ENCODE measurements at places on chromosomes 1 and 21.

- peak; percentile 29 for DNase-seq
These were observed 4.9 kb downstream of the TMEM9 start for GRCh38 chr1:201149400-201149799.

- no peak for DNase-seq
These were observed 578 bp upstream of the SESN2 start for GRCh38 chr1:28258628-28259251.

DNA sequence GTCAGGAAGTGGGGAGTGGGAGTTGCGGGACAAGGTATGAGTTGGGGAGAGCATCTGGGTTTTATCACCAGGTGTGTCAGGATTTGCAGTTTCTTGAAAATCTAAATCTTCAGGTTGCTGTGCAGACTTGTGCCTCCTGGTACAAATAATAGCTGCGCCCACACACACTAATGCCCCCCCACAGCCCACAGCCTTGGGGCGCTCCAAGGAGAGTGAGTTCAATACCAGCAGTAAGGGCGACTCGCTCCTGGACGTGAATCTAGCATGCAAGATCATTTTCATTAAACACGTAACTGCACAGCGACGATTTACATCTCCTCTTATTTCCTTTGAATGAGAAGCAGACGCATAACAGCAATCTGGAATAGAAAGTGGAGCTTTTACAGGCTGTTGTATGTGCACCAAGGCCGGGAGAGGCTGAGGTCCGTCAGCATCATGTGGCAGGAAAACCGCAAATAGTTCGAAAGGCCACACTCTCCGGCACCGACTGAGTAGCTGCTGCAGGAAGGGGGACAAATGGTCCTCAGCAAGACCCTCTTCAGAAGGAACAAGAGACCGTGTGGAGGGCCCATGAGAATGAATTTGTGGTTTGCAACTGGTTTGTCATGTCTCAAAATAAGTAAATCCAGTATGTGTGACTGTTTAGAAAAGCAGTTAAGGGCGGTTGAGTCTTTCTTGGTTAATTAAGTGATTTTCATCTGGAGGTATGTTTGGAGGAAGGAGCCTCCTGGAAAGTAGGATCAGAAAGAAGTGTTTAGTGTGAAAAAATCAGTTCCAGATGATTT is 439.5 kb downstream of the SMYD3 start:
- DNase-seq: no peak

DNA sequence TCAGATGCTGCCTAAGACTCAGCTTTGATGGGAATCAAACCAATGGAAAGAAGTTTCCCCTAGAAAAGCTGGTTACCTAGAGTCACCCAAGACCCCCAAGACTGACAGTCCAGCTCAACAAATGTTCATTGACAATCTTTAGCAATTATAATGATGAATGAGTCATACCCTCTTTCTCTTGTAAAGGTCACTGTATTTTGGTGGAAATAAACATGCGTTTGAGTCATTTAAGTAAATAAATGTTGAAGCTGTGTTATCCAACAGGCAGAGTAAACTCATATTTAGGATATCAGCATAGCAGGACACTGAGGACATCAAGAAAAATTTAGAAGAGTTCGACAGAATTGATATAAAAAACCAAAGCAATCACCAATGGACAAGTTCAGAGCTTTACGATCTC is 295.9 kb downstream of the RGS7 start:
- DNase-seq: no peak

DNA sequence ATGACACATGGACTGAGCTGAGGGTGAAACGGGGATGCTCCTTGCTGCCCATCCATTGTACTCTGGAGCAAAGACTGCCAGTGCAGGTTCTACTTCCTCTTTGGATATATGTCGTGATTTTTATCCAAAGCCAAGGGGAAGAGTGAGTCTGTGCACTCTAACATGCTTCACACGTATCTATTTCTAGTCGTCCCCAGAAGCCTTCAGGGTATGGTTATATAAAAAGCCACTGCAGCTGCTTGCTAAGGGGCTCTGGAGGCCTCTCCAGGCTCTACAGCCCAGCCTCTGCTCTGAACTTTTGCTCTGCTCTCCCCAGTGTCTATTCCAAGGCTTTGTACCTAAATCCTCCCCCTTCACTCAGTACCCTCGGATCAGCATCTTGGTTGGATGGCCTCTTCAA is 20.1 kb downstream of the PAFAH2 start:
- DNase-seq: no peak

GRCh38 chr1:78141531-78142231 is 95.9 kb downstream of the GIPC2 start:
- no peak for DNase-seq

- no peak for DNase-seq
These were observed 208.8 kb upstream of the ADGRL4 start for GRCh38 chr1:79215311-79215710.

DNA sequence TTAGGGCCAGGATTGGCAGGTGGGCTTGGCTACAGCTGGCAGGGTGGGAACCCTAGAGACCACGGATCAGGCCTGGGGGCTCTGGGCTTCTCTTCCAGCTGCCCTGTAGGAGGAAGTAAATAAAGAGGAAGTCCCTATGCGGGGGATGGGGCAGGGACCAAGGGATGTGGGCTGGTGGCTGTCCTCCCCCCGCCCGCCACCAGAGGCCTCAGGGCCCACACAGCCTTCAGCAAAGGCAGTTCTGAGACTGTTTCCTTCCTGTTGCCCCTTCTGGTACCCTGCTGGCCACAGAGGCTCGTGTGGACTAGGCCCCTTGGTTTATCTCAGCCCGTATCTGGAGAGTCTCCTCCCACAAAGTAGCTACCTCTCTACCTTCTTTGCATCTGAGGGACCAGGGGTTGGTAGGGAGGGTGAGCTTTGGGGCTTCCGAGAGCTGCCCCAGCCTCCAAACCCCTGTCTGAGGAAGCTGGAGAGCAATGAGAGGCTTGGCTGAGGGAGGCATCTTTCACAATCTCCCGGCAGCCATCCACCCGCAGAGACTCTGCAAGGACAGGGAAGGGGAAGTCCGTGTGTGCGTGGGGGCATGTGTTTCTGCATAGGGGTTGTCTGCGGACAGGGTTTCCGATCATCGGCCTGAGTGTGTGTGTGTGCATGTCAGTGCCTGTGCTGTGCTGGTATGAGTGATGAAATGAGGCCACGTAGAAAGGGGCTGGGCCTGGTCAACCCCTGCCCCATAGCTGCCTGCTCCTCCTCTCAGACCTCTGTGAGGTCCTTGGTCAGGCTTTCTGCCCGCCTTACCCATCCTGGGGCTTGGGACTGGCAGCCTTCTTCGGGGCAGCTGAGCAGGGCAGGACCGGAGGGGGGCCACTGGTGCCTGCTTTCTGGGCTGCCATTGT is 12.5 kb downstream of the RPS6KA1 start:
- DNase-seq: no peak

- DNase-seq: no peak
These were observed 53.4 kb downstream of the ATP1A1 start for GRCh38 chr1:116426401-116426800.

DNA sequence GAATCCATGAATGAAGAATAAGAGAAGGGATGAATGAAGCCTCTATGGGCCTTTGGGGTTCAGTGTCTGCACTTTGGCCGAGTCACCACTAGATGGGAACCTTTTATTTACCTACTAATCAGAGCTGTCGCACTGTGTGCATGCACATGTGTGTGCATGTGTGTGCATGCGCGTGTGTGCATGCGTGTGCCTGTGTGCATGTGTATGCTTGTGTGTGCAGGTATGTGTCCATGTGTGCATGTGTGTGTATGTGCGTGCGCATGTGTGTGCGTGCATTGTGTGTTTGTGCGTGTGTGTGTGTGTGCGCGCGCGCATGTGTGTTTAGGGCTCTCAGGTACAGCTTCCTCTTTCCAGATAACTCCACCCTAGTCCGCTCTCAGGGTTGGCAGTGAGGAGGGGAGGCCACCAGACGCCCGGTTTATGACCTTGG is 20.4 kb upstream of the UBXN10 start:
- no peak for DNase-seq

DNA sequence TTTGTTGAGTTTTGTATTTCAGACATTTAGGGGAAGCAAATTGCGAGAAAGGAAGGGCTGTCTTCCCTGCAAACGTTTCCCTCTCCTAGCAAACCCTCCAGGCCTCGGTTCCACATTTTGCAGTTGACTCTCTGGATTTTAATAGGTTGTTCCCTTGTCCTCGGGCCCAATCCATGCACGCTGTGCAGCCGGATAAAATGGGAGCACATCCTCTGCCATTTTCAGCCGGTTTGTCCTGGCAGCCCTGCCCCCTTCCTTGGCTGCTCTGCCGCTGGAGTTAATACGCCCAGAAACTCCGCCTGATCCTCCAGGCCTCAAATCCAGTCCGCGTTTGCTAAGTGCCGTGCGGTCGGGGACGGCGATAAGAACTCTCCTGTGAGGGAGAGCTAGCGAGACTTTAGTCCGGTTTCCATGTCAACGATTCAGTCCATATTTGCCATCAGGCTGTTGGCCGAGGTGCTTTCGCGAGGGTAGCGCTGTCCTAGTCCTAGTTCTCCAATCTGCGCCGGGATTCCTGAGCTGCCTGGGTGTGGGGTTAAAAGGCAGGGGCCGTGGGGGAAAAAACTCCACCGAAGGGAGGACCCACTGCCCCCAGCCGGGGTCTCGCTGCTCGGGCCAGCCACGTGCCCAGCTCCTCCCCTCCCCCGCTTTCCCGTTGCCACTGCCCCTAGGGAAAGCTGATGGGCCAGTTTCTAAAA is 2.9 kb upstream of the ARID1A start:
- peak; percentile 99 for DNase-seq

- DNase-seq: no peak
These were observed 13.1 kb downstream of the AMY2B start for GRCh38 chr1:103584537-103584936.

DNA sequence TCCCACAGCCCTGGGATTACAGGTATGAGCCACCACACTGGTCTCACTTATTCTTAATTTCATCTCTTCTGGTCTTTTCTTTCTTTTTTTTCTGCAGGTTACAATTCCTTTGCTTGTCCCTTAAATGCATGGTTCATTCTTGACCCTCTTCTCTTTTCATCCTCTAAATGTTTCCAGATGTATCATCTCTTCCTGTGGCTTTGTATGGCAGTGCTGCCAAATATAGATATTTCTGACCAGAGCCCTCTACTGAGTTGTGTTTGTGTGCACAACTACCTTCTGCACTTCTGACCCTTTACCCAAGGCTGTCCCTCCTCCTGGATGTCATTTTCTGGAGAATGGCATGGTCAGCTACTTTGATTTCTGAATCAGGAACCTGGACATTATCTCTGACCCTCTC is 32.5 kb downstream of the OLFML3 start:
- DNase-seq: peak; percentile 24

GRCh38 chr1:177869586-177869985 is 100.3 kb downstream of the SEC16B start:
- no peak for DNase-seq

DNA sequence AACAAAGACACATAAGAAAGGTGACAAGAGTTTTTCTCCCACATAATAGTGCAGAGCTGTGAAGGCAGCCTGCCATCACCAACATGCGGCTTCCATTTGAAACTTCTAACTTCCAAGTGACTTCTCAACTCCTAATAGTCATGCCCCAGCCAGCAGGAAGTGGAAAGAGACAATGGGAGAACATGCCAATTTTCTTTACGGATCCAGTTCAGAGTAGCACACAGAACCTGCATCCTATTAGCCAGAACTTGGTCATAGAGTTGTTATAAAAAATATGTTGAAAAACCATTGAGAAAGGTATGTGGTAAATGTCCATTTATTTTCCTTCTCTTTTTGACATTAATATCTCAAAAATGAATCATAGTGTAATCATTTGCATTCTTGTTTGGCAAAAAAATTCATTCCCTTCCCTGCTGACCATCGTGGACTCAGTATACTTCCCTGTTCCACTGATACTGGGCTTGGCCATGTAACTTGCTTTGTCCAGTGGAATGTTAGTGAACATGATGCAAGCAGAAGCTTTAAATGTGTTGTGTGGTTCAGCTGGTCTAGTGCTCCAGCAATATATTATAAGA is 197.4 kb downstream of the SEC16B start:
- no peak for DNase-seq

GRCh38 chr21:19123053-19123452 is 719.5 kb upstream of the TMPRSS15 start:
- no peak for DNase-seq

DNA sequence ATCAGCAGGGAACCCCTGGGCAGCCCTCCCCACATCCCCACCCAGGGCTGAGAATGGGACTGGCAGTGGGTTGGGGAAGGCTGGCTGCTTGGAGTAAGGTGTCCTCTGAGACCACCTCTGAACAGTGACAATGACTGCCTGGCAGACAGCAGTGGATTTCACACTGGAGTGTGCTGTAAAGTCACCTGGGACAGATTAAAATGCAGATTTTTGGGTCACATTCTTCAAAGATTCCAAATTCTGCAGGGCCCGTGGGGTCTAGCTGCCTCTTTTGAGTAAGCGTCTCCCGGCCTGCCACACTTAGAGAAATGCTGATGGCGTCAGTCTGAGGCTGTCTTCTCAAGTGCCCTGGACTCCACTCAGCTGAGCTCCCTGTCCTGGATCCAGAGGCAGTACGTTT is 164.5 kb downstream of the GRIK3 start:
- DNase-seq: no peak

DNA sequence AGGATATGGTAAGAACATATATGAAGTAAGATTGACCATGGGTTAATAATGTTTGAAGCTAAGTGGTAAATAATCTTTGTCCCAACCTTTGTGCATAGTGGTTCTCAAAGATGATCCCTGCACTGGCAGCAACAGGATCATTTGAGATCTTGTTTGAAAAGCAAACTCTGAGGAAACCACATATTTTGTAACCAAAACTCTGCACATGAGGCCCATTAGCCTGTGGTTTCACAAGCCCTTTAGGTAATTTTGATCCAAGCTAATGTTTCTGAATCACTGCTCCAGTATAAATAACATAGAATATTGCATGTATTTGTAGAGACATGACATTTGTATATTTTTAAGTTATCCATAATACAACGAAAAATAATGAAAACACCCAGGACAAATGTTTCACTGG is 147.9 kb upstream of the RGS18 start:
- DNase-seq: peak; percentile 40

DNA sequence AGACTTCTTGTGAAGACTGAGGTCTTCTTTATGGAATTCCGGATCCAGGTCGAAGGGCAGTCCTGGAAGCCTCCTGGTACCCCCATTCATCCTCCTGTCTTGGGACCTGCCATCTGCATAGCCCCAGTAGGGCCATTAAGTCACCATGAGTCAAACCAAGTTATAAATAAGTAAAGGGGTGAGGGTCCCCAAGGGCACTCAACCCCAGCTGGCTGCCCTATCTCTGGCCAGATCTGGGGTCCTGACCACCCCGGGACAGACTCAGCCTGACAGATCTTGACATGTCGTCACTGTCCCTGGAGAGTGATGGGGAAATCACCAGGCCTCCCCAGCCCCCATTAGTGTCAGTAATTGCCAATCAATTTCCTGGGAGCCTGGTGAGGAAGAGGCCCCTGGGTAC is 108.7 kb downstream of the EPHB2 start:
- no peak for DNase-seq

All from astrocyte of the spinal cord (primary cell).